ENCODE measurements at places on chromosomes 6 and 20.
A peak's percentile ranks its signal among the peaks of the same experiment; 100 is the strongest.

DNA sequence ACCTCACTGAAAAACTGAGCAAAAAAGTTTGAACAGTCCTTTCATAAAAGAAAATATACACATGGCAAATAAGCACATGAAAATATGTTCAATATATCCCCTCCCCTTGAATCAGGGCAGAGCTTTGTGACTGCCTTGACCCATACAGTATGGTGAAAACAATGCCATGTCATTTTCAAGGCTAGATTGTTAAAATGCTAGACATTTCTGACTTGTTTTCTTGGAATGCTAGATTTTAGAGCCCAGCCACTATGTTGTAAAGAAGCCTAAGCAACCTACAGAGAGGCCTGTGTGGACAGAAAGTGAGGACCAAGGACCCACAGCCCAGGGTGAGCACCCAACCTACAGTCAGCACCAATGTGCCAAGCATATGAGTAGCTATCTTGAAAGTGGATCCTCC, 17.1 kb upstream of the ASF1A start:
- peak; percentile 67 for DNase-seq

DNA sequence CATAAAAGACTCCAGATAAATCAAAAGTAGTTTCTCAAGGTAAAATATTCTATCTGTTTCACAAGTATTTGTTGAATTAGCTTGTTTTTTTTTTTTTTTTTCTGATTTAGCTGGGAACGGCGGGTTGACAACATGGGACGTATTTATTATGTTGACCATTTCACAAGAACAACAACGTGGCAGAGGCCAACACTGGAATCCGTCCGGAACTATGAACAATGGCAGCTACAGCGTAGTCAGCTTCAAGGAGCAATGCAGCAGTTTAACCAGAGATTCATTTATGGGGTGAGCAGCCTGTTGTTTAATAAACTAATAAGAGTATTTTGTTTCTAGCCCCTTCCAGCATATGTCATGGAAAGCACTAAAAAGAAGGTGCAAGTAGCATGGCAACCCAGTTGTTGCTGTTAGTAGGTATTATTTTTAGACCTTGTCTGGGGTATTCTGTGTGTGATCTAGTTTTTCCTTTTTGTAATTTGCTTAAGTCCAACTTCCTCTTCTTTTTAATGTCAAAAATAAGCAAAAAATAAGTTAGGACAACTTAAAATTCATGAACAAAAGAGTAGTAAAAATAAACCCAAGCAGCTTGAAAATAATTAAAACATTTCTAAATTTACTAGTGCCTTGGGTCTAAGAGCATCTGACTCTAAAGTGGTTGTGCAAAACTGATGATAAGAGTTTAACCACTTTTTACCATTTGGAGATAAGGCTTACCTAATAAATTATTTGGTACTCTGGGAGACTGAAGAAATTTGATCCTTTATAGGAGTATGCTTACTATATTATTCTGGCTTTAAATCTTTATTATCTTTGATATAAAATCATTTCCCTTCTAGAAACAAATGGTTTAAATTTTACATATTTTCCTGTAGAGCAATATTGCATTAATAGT, 70.8 kb upstream of the DYNLRB1 start:
- DNase-seq = no peak

DNA sequence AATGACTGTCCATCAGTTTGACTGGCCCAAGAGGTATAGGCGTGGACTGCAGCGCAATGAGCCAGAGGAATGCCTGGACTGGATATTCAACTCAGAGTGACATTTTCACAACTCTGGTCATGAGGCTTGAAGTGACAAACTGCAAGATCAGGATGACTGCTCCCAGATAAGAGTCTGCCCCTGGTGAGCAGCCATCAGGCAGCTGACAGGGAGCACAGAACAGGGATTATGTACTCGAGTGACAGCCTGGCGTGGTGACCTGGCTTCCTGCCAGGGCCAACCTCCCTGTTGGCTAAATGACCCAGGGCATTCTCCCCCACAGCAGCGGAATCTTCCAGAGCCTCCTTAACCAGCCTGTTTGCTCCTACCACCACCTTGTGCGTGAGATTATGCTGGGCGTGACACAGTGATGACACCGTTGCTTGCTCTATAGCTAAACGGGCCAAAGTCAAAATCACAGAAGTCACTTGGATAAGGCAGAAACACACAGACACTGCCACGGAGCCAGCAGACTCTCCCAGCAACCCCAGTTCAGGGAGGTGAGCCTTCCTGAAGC, 209.1 kb upstream of the JARID2 start:
- DNase-seq = no peak

GRCh38 chr6:156719720-156720563, 57.2 kb upstream of the ARID1B start:
- DNase-seq = peak; percentile 94

DNA sequence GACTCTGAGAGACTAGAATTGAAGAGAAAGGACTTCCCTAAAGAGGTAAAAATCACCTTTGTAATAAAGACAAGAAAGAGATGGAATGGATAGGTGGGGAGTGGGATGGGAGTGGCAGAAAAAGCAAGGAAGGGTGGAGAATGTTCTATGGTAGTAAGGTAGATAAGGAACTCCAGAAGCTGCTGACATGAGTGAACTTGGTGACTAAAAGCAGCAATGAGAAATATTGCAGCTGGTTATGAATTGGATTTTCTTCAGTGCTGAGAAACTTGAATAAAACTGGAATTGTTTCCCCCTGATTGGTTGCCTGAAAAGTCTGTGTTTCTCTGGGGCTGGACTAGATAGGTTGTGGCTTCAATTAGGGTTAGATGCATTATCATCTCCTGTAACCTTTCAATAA, 15.7 kb upstream of the DTNBP1 start:
- no peak for DNase-seq

DNA sequence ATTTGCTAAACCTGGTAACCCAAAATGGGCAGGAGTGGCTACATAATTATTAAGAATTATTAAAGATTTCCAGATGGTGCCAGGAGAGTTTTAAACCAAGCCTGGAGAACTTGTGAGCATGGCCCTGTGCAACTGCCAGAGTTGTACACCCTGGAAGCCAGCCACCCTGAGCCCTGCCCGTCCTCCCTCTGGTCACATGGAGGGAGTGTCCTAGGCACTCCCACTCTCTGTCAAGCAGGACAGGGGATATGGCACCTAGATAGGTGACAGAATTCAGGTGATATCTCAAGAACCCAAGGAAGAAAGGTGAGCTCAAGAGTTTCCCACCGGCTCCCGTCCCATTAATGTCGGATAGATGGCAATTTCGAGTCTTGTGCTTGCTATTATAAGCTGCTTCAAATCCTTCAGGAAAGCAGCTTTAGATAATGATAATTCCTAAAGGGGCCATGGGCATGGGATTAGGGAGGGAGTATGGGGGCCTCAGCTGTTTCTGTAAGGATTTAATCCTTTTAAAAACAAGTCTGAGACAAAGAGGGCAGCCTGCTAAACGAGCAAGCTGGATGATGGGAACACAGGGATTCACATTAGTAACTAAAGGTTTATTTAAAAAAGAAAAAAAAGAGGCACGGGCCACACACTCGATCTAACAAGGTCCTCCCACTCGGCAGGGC, 169.1 kb downstream of the BMP7 start:
- no peak for DNase-seq

- DNase-seq = no peak
Observed at GRCh38 chr6:15255481-15255880, 9.6 kb downstream of the JARID2 start.

- DNase-seq = no peak
Observed at GRCh38 chr6:75619230-75619899, 17.7 kb downstream of the SENP6 start.

GRCh38 chr6:95660544-95660943, 83.2 kb downstream of the MANEA start:
- DNase-seq = no peak

DNA sequence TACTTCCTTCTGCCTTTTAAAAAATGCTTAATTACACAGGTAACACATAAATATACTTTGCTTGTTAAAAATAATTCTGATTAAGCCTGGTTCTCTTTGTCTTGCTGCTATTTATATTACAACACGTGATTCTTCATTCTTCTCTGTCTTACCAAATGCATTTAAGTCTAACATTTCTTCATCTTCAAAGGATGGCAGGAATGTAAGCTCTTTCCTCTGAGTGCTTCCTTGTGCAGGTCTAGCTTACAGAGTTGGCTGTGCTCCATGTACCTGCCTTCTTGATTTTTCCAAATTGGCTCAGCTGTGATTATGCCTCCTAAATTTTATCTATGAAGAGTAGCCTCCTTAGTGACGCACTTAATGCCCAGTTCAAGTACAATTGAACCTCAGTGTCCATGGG, 44.4 kb downstream of the RNF144B start:
- DNase-seq = no peak

DNA sequence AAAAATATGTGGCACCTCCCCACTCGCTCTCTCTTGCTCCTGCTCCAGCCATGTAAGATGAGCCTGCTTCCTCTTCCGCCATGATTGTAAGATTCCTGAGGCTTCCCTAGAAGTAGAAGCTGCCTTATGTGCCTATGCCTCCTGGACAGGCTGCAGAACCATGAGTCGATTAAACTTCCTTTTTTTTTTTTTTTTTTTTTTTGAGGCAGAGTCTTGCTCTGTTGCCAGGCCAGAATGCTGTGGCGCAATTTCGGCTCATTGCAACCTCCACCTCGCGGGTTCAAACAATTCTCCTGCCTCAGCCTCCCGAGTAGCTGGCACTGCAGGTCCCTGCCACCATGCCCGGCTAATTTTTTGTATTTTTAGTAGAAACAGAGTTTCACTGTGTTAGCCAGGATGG, 112.5 kb downstream of the FAM217A start:
- DNase-seq = no peak

DNA sequence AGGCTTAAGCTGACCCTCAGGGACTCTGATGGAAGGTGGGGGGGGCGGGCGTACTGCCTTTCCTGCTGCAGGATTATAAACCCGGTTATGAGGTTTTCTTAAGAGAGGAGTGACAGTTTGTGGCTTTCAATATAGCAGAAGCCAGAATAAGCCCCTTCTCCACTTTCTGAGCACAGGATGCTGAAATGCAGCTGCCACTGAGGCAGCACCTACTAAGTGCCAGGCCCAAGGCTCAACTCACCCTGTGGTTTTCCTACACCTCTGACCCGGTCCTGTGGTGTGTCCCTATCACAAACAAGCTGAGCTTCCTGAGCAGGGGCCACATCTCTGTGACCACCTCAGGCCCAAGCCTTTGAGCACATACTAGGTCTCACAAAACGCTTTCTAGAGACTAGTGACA, 59.6 kb upstream of the NFATC2 start:
- DNase-seq = no peak
